ENCODE measurements at places on chromosomes 2 and 18.

GRCh38 chr2:219662566-219662965 lies 35.1 kb downstream of the SLC4A3 start:
- DNase-seq, result peak; percentile 57

GRCh38 chr2:236215761-236216333 lies 47.7 kb upstream of the GBX2 start:
- DNase-seq, result no peak

- DNase-seq, result no peak
Measured at GRCh38 chr18:7288544-7288943, 57.7 kb downstream of the LRRC30 start.

- DNase-seq, result no peak
Measured at GRCh38 chr18:55780586-55781071, 192.6 kb upstream of the TCF4 start.

- DNase-seq, result no peak
Measured at GRCh38 chr2:192697880-192698279, 503.1 kb upstream of the TMEFF2 start.

GRCh38 chr18:62717169-62717924 lies 2.0 kb downstream of the PHLPP1 start:
- DNase-seq, result peak; percentile 60

GRCh38 chr2:623130-623922 lies 53.9 kb downstream of the TMEM18 start:
- DNase-seq, result no peak

DNA sequence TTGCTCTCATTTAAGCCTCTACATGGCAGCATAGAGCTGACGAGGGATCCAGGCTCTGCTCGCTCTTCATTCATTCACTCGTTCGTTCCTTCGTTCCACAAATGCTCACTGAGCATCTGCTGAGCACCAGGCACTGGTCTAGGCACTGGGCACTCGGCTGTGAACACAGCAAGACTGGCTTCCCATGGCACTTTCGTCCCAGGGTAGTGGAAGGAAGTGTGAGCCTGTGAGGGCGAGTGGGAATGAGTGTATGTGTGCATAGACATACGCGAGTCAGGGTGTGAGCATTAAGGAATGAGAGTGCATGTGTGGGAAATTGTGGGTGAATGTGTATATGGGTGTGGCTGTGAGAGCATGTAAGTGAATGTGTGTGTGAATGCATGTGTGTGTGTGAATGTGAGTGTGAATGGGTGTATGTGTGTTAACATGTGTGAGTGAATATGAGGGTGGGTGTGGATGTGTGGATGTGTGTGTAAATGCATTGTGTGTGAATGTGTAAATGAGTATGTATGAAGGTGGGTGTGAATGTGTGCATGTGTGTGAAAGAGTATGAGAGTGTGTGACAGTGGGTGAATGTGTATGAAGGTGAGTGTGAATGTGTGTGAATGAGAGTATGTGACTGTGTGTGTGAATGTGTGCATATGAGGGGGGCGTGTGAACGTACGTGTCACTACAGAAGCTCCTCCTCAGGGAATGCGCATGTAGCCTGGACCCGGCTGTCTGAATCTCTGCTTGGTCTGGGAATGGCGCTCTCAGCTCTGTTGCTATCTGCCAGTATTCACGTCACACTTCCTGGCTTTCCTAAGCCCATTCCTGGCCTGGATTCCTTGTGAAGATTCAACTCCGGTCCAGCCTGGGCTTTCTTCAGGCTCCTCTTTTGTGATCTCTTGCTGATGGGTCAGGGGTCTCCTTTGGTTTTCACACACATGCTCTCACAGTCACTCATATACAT lies 28.8 kb downstream of the SNORC start:
- no peak for DNase-seq

DNA sequence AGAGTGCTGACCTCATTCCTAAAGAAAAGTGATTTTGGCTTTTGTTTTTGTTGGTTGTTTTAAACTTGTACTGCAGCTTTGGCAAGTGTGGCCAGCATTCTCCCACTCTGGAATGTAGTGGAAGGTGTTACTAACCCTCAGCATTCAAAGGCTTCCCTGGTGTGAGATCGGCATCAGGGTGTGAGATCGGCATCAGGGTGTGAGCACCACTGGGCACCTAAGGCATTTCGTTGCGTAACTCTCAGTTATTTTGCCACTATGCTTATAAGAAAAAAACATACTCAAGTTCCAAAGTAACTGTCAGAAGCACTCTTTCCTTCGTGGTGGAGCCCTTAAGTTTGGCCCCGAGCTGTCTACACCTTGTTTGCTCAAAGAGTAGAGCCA lies 1.7 kb downstream of the CYBRD1 start:
- peak; percentile 57 for DNase-seq

DNA sequence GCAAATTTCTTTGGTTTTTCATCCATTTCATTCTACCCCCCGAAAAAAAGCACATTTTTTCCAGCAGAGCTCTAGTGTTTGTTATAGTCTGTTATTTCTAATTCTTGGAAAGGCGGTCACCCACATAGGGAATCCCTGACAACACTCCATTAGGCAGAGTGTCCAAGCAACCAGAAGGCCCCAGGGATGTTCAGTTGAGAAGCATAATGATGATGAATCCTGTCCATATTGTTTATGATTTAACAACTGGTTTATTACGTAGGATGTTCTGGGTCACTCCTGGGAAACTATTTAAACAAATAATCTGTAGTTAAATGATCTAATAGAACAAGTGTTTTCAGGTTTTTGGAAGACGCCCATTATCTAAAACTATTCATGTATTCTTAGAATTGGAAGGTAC lies 388.7 kb downstream of the TNS1 start:
- DNase-seq, result no peak

DNA sequence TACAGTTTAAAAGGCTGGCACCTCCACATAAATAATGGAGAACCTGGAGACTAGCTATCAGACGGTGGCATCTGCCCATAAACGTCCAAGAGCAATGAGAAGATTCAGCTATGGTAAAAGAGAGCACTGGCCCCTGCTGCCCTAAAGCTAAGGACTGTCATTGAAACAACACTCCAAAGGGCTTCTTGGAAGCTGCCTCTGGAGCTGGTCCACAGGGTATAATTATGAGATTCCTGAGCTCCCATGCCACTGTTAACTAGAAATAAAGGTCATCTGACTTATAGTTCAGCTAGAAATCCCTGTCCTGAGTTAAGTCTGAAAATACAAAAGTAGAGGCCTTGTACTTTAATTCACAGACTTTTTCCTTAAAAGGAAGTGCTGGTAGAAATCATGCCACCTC lies 39.9 kb upstream of the RBMS1 start:
- no peak for DNase-seq

- peak; percentile 5 for DNase-seq
Measured at GRCh38 chr2:137865954-137866540, 98.2 kb upstream of the HNMT start.
